Vein endothelial cell (primary cell): ENCODE measurements at places on chromosomes 12 and 14. TPM values are rescaled to one million over a fixed set of nuclear protein-coding genes. Genes with fewer than 3 reads are reported as not detected.

The PLCZ1 gene
- 0.38 TPM in 1 of 2 replicates, not detected in the other for total RNA-seq

The TSHR gene
- total RNA-seq: not detected in 2 replicates

The EML1 gene
- total RNA-seq: 41.6 and 47.0 TPM in 2 replicates

The TMTC1 gene
- total RNA-seq: 1.2 and 2.0 TPM in 2 replicates

The LGR5 gene
- not detected in 2 replicates for total RNA-seq

The NUDT4 gene
- total RNA-seq: 286 and 290 TPM in 2 replicates

The DAO gene
- not detected in 2 replicates for total RNA-seq
